ENCODE measurements at places on chromosomes 13 and 19.

- DNase-seq: no peak
Measured at GRCh38 chr19:8877854-8878705, 45.9 kb downstream of the MBD3L1 start.

- DNase-seq: no peak
Measured at GRCh38 chr13:82661126-82661525, 1221.1 kb downstream of the SLITRK1 start.

- DNase-seq: no peak
Measured at GRCh38 chr13:29607465-29607864, 12.0 kb upstream of the SLC7A1 start.

- DNase-seq: no peak
Measured at GRCh38 chr19:35138305-35138892, at the start of gene FXYD1. Gene FXYD1 (plus strand): TSS chr19:35138824. CDS start chr19:35140080, 1,256 bp downstream.

GRCh38 chr19:2207008-2207407 is 29.1 kb downstream of the PLEKHJ1 start:
- no peak for DNase-seq

GRCh38 chr13:72218966-72219365 is 352.0 kb upstream of the DACH1 start:
- no peak for DNase-seq

DNA sequence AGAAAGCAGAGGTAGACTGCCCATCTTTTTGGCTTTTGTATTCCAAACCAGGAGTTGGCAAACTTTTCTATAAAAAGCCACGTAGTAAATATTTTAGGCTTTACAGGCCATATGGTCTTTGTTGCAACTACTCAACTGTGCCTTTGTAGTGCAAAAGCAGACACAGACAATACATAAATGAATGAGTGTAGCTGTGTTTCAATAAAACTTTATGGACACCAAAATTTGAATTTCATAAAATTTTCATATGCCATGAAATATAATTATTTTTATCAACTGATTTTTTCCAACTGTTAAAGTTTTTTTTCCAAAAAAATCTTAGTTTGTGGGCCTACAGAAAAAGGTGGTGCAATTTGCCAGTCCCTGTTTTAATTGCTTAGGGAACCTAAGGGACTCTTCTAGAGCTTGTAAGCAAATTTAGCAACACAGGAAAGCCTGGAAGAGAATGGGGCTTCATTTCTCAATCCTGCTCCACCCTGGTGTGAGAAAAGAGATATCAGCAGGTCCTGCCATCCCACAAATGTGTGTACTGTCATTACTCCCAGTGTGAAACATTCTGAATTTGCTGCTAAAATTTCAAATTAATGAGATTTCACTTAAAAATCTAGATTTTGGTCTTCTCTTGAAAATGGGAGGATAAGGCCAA is 194.2 kb downstream of the RGCC start:
- no peak for DNase-seq

DNA sequence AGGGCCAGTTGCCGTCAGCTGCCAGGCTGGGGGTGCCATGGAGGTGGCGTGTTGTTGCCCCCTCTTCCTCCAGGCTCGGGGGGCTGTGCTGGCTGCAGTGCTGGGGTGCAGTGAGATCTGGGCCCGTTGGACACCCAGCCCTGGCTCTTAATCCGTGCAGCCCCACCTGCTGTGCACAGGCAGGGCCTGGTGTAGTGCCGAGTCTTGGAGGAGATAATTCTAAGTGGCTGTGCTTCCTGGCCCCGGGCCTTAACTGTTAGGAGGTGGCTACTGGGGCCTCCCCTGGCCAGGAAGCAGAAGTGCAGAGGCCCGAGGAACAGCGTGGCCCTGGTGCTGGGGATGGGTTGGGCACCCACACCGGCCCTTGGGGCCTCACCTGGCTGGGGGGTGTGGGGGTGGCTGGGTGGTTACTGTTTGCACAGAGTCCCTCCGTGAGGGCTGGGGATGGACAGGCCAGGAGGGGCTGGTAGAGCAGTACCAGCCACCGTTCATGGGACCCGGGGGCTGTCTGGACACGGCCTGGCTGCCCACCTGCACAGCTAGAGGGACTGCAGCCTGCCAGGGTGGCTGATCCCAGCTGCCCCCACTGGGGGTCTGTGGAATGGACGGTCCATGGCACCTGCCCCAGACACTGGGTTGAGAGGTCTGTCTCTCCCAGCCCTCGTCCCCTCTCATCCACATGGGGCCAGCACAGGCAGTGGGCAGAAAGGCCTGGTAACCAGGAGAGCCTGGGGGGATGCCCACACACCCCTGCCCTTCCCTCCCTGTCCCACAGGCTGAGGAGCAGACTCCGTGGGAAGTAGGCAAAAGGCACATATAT is 3.3 kb downstream of the GPX4 start:
- no peak for DNase-seq

DNA sequence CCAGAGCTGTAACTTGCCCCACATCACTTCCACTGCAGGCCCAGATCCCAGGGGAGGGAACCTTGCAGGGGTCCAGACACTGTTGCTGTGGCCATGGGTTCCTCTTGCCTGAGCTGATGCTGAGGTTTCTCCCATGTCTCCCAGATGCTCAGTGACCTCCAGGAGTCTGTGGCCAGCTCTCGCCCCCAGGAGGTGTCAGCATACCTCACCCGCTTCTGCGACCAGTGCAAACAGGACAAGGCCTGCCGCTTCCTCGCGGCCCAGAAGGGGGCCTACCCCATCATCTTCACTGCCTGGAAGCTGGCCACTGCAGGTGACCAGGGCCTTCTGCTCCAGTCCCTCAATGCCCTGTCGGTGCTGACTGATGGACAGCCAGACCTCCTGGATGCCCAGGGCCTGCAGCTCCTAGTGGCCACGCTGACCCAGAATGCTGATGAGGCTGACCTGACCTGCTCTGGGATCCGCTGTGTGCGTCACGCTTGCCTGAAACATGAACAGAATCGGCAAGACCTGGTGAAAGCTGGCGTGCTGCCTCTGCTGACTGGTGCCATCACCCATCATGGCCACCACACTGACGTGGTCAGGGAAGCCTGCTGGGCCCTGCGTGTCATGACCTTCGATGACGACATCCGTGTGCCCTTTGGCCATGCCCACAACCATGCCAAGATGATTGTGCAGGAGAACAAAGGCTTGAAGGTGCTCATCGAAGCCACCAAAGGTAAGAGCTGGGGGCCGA is 12.1 kb upstream of the SLC25A42 start:
- DNase-seq: no peak

DNA sequence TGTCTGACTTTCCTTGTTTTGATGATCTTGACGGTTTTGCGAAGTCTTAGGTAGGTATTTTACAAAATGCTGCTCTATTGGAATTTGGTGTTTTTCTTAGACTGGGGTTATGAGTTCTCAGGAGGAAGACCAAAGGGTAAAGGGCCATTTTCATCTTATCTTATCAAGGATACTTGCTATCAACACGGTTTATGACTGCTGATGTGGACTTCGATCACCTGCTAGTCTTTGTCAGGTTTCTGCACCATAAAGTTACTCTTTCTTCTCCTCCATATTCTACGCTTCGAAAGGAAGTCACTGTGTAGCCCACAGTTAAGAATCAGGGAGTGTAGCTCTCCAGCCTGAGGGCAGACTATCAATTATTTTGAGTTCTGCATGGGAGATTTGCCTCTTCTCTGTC is 7.4 kb upstream of the CEBPG start:
- DNase-seq: no peak

DNA sequence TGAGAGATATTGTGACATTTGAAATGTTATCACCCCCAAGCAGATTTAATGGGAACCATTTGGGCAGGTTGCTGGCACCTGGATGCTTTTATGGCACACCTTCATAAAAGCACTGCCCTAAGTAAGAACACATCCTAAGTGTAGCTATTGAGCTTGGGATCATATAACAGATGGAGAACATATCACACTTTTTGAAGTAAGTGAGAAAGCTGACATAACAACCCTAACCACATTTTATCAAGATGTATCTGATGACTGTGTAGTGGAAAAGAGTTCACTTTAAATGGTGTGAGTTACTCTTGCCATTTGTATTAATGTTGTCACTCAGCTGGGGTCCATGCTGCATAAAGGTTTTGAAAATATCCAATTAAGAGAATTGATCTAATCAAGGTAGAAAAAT is 287.9 kb downstream of the DCLK1 start:
- DNase-seq: no peak

GRCh38 chr13:29946093-29946492 is 95.7 kb upstream of the UBL3 start:
- DNase-seq: no peak

GRCh38 chr19:23525276-23525852 is 130.1 kb upstream of the ZNF91 start:
- DNase-seq: no peak

- DNase-seq: no peak
Measured at GRCh38 chr19:46241626-46242025, 12.1 kb downstream of the IGFL1 start.

- no peak for DNase-seq
Measured at GRCh38 chr13:29918845-29919244, 68.4 kb upstream of the UBL3 start.

DNA sequence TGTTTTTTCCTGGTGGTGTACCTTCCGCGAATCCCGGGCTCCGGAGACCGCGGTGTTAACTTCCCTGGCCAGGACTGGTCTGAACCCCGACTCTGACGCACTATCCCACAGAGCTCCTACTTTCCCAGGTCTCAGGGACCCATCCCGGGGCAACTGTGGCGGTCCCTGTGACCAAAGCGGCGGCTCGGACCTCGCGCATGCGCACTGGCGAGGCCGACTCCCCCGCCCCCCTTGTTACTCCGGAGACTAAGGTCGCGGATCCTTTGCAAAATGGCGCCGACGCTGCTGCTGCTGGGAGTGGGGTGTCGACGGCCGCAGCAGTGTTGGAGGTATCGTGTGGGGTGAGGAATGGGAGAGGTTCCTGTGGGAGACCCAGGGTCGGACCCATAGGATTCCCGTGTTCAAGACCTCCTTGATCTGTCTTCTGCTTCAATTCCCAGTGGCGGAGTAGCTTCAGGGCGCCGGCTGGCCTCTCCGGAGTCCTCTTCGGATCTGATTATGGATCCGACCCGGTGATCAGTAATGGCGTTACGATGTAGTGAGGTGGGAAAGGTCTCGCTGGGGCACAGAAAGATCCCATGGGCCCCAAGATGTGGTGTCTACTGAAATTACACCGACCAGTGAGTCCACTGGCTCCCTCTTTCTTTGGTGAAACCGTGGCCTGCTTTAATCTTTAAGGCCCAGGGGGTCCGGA is 66.6 kb upstream of the ZNF527 start:
- DNase-seq: no peak

GRCh38 chr13:71912524-71912923 is 45.5 kb upstream of the DACH1 start:
- DNase-seq: no peak

All from GM19239 (cell line).